ENCODE measurements at places on chromosomes 5 and 9. TPM values are rescaled to one million over a fixed set of nuclear protein-coding genes. Genes with fewer than 3 reads are reported as not detected.

Gene SLC27A4
- 26.1 TPM for total RNA-seq

Gene FAM221B
- not detected for total RNA-seq

Gene C5orf52
- total RNA-seq: not detected

- no peak for DNase-seq
Measured at GRCh38 chr5:143244000-143244736, 159.3 kb downstream of the NR3C1 start.

DNA sequence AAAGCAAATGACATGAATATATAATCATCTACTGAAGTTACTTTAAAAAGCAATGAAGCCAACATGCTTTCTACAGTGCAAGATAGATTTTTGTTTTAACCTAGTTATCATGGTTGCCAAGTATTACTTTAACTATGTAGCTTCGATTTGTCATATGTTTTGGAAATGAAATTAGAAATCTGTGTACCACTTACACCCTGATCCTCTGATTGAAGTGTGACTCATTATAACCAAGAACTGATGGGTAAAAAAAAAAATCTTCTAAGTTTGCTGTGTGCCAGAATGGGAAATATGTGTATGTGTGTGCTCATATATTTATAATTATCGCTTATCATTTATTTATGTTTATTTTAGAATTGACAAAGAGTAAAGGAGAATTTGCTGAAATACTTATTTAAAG, 9.1 kb upstream of the CDC42SE2 start:
- no peak for DNase-seq

GRCh38 chr5:160657622-160658458, 194.2 kb downstream of the ATP10B start:
- DNase-seq: no peak

DNA sequence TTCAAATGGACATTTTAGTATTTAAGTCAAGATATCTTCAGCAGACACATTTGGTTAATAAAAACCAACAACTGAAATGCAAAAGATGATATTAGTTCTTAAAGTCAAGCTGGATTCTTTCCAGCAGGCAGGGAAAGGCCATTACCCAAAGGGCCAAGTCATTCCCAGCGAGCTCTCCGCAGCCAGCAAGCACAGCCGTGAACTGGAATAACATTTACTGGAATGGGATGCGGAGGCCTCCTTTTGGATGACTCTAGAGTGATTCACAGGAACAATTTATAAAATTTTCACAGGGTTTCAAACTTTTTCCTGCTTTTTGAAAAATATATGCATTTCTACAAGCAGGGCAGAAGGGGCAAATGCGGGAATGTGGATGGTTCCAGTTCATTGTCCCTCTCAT, 76.6 kb upstream of the DAB2 start:
- no peak for DNase-seq

DNA sequence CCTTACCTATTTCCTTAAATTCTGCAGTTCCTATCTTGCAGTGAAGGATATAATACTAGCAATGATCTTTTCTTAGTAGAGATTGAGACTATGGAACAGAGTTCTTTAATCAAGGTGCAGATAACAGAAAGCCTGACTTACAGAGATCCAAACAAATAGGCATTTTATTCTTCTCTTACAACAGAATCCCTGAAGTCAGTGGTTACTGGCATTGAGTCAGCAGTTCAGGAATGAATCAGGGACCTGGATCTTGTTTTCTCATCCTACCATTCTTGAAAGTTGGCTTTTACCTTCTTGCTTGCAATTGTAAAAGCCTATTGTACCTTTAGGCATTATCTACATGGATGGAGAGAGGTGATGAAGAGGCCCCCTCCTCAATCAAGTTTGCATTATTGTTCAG, 47.5 kb upstream of the TLE4 start:
- DNase-seq: no peak

- no peak for DNase-seq
Measured at GRCh38 chr9:70110194-70111041, 66.8 kb downstream of the MAMDC2 start.

Gene TOR2A
- total RNA-seq: 24.1 TPM

GRCh38 chr5:32319392-32319791, 6.7 kb upstream of the MTMR12 start:
- no peak for DNase-seq

Gene FOXD4L3
- total RNA-seq: not detected

DNA sequence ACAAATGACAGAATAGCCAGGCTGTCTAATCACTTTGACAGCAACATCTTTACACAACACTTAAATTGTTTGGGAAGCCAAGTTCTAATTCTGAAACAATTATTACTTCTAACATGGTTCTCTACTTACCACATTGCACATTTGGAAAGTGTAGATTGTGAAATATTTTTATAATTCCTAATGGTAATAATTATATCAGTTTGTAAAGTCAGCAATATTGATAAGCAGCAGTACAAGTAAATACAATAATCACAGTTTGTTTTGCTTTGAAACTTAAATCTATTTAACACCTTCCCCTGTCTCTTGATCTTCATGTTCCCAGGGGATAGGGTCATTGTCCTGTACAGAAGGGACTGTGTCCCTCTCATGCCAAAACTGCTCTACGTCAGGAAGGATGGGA, 1.4 kb downstream of the GPR151 start:
- no peak for DNase-seq

- DNase-seq: peak; percentile 9
Measured at GRCh38 chr5:135632798-135633197, 54.0 kb upstream of the CXCL14 start.

- no peak for DNase-seq
Measured at GRCh38 chr9:124340219-124341069, 74.8 kb downstream of the PSMB7 start.

GRCh38 chr9:92947268-92948037, at the start of gene FGD3:
TSS of gene FGD3 (plus strand) at chr9:92947523. CDS start at chr9:92976257, 28,734 bp downstream.
- DNase-seq: peak; percentile 55

DNA sequence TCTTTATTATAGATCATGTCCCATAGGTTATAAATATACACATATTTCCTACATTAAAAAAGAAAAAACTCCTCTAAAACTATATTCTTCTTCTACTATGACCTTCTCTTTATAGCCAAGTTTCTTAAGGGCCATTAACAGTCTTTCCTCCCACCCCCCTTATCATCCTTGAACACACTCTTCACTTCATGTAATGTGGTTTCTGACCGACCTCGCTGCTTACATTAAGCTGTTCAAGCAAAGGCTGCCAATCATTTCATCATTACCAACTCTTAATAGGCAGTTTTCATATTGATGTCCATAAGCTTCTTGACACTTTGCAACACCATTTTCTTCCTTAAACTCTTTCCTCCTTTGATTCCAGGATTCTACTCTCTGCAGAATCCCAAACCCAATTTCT, 283.0 kb upstream of the PCSK5 start:
- no peak for DNase-seq

DNA sequence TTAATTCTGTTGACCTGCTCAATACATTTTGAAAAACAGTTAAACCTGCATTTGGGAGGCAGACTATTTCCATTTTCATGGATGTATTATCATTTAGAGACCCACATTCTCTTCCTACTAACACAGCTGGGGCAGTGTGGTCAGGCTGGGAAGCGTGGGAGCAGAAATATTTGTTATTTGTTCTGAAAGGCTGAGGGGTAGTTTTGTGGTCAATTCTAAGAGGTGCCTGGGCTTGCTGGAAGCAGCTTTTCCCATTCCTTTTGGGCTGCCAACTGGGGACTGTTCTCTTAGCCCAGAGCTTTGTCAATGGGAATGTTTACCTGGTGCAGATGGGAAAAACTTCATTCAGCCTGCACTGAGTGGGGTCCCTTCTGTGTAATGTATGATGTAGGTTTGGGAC, 171.4 kb upstream of the DAP start:
- no peak for DNase-seq

DNA sequence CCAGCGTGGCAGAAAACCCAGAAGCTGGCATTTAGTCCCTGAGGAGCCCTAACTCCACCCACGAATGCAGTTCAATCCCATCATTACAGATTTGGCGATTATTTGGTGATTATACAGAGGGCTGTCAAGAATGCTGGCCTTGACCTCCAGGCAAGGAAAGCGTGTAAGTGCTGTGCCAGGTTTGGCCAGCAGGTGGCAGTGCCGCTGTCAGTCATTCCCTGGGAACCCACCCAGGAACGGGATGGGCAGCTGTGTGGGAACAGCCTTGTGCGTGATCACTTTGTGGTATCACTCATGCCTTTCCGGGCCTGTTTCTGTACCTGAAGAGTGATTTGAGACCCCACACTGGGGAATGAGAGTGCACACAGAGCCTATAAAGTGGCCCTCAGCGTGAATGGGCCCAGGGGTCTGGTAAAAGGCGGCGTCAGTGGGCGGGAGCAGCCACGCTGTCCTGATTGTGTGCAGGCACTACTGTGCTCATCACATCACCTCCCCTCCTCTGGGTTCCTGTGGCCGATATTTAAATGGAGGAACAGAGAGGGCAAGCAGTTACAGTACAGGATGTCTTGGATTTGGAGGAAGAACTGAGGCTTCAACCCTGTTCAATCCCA, 215.6 kb downstream of the ROR2 start:
- DNase-seq: peak; percentile 68

- no peak for DNase-seq
Measured at GRCh38 chr5:10577371-10578292, 13.8 kb downstream of the ANKRD33B start.

Gene ADAM19
- 341 TPM for total RNA-seq

Gene BRINP1
- total RNA-seq: not detected

DNA sequence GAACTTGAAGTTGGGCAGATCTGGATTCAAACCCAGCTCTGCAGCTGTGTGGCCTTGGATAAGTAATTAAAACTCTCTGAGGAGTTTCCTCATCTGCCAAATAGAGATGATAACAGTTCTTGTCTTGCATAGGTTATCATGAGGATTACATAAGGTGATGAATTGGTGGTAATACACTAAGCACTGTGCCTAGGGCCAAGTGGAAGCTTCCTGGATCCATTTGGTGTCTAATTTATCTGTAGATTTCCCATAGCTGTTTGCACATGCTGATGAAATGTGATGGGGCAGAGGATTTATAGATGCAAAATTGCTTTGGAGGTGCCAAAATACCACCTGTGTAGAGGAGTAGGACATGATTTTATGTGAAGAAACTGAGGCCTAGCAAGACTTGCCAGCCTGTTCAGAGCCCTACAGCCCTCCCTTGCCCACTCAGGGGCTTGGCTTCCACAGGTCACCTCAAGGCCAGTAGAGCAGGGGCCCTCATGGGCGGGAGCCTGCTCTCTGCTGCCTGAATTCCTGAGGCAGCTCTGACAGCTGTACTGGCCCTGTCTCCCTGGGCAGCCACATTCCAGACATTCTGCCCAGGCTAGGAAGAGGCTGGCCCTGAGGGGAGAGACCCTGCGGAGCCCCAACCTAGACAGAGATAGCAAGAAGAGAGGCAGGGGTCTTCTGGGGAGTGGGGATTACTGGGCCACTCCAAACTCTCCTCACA, 5.9 kb upstream of the FAT2 start:
- no peak for DNase-seq

DNA sequence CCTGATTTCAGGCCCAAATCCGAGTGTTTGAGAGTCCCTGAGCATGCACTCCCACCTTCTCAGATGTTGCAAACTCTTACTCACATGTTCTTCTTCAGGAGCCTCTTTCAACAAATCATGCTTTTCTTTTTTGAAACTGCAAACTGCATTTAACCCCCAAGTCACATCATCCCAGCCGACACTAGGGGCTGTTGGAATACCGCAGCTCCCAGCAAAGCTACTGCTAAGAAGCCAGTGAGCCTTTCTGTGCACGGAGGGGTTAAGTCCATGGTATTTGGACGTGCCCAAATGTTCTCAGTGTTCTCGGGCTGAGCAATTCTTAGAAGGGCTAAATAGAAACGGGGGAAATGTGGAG, 282.9 kb downstream of the NFIB start:
- no peak for DNase-seq

Gene FCN1
- total RNA-seq: not detected

DNA sequence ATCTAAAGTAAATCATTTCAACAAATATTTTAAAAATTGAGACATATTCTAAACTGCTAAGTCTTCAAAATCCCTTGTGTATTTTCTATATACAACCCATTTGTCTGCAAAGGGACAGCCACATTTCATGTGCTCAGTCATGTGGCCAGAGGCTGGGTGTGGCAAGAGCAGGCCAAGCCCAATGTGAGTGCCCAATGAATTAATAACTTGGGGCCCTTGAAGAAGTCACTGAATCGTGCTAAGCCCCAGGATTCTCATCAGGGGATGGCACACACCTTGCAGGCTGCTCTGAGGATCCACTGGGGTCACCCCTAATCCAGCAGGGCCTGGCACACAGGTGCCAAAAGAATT, 78.2 kb upstream of the SMIM23 start:
- DNase-seq: no peak

GRCh38 chr5:51882647-51883046, 499.4 kb downstream of the ISL1 start:
- no peak for DNase-seq

Gene LRRC14B
- total RNA-seq: not detected

DNA sequence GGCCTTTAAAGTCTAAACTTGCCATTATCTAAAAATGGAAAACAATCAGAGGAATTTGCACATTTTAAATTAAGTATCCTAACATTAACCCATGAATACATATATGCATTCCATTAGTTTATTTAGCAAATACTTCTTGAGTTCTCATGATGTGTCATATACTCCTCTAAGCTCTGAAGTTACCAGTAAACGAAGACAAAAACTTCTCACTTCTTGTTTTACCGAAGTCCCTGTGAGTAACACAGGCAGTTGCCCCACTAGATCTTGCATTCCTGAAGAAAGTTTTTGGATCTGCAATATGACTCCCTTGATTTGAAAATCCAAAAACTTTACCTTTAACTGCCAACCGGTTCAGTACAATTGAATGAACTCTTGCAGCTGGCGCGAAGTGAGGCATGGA, 439.0 kb upstream of the MPDZ start:
- DNase-seq: no peak

Gene DMRT3
- total RNA-seq: not detected

DNA sequence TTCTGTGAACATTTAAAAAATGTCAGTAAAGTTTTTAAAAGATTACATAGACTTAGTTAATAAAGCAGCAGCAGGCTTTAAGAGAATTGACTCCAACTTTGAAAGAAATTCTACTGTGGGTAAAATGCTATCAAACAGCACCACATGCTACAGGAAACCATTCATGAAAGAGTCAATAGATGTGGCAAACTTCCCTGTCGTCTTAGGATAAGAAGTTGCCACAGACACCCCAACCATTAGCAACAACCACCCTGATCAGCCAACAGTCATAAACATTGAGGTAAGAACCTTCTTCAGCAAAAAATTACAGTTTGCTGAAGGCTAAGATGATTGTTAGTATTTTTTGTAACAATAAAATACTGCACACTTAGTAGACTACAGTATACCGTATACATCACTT, 278.2 kb downstream of the CSNK1G3 start:
- DNase-seq: no peak

- DNase-seq: no peak
Measured at GRCh38 chr9:35938474-35939356, 19.2 kb downstream of the OR2S2 start.

Gene OR13D1
- not detected for total RNA-seq
